ENCODE measurements at places on chromosomes 5 and 9. TPM values are rescaled to one million over a fixed set of nuclear protein-coding genes. Genes with fewer than 3 reads are reported as not detected.

Gene SPINK6
- total RNA-seq, result not detected

Gene SV2C
- total RNA-seq, result not detected

Gene ADRB2
- total RNA-seq, result 1.6 TPM

Gene PCDHGB5
- total RNA-seq, result 0.22 TPM

Gene SREK1
- 54.7 TPM for total RNA-seq

Gene ASTN2
- 4.8 TPM for total RNA-seq

Gene WNT8A
- not detected for total RNA-seq

Gene PCDHB5
- total RNA-seq, result not detected

Gene FUT7
- total RNA-seq, result 0.57 TPM

Gene TMEM174
- total RNA-seq, result not detected

Gene LPAR1
- not detected for total RNA-seq

Gene FANCG
- 95.4 TPM for total RNA-seq

Gene PCDHB12
- total RNA-seq, result not detected

GRCh38 chr5:26031481-26031880, 1006.9 kb downstream of the CDH9 start:
- DNase-seq, result no peak
- no peaks in the 10 kb centered on the region for H3K4me1 ChIP-seq
- H3K4me3 ChIP-seq, result no peak overlapping the region
- H3K36me3 ChIP-seq, result no peaks in the 10 kb centered on the region
- H3K27me3 ChIP-seq, result no peaks in the 10 kb centered on the region

GRCh38 chr5:25604681-25605080, 959.9 kb upstream of the CDH10 start:
- no peak overlapping the region for H3K27ac ChIP-seq
- no peak overlapping the region for H3K4me3 ChIP-seq
- H3K4me1 ChIP-seq, result no peaks in the 10 kb centered on the region

DNA sequence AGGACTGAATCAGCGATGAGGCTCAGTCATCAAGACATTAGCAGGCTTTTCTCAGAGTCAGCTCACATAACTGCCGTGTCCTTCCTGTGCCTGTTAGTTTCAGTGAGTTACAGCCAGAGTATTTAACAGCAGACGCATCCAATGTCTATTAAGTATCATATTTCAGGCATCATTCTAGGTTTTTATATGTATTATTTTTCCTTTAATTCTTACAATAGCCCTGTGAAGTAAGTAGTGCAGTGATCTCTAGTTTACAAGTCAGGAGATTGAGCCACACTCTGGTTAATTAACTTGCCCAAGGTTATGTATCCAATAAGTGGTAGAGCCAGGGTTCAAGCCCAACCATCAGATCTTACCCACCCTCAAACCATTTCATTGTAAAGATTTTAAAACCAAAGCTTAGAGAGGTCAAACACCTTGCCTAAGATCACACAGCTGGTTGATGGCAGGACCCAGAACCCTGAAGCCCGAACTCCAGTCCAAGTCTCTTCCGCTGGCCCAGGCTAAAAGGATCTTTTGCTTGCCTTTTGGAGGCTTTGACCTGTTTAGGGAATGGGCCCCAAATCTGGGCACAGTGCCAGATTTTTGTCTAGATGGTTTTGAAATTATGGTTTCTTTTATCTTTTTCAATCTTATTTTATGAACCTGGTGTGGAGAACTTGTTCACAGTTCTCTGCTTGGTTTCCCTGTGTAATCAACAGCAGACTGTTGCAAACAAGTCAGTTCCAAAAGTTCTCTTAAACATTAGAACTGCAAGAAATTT, 261.2 kb upstream of the CLINT1 start:
- H3K27me3 ChIP-seq, result no peaks in the 10 kb centered on the region
- no peak overlapping the region for H3K27ac ChIP-seq

DNA sequence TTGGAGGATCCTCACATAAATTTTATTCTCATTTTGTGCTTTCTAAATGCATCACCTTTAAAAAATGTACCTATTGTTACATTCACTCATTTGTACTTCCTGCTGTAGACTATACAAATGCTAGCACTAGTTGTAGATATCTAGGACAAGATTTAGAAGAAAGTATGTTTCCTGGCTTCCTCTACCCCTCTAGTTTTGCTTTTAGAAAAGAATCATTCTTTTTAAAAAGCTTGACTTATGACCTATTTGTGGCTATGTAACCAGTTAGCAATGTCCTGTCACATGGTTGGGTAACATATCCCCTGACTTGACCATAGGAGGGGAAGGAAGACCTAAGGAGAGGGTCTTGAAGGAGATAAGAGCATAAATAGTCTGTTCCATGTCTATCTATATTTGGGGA, 13.3 kb downstream of the CAMK4 start:
- no peaks in the 10 kb centered on the region for H3K36me3 ChIP-seq
- H3K4me3 ChIP-seq, result peak overlapping the region; percentile 35
- peak overlapping the region; percentile 2 for H3K27ac ChIP-seq
- peaks cover 97% of the 10 kb centered on the region for H3K4me1 ChIP-seq
- no peaks in the 10 kb centered on the region for H3K27me3 ChIP-seq
- no peak for DNase-seq

GRCh38 chr5:5755888-5756287, 333.4 kb downstream of the ICE1 start:
- H3K27ac ChIP-seq, result no peak overlapping the region
- no peaks in the 10 kb centered on the region for H3K36me3 ChIP-seq

DNA sequence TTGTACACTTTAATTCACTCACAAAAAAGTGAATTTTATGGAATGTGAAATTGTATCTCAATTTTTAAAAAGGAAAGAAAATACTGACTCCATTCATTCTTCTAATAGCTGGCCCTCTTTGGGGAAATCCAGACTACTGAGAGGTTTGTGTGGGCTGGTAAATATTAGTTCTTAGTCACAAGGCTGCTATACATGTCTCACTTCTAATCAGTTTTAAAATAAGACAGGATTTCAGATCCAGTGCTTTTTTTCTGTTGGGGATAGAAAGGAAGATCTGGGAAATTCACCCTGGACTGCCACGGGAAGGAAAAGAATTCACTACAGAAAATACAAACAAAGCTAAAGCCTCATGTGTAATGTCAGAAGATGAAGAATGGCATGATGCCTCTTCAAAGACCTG, 32.7 kb upstream of the ADAMTSL1 start:
- no peaks in the 10 kb centered on the region for H3K27me3 ChIP-seq
- no peak overlapping the region for H3K4me3 ChIP-seq
- H3K36me3 ChIP-seq, result no peaks in the 10 kb centered on the region
- no peaks in the 10 kb centered on the region for H3K4me1 ChIP-seq
- H3K27ac ChIP-seq, result no peak overlapping the region
- no peak for DNase-seq

GRCh38 chr9:136728548-136729123, 14.1 kb downstream of the LCN10 start:
- no peak for DNase-seq
- peaks cover 25% of the 10 kb centered on the region for H3K36me3 ChIP-seq
- H3K4me1 ChIP-seq, result peaks cover 28% of the 10 kb centered on the region
- no peaks in the 10 kb centered on the region for H3K27me3 ChIP-seq

- H3K27ac ChIP-seq, result no peak overlapping the region
- no peaks in the 10 kb centered on the region for H3K4me1 ChIP-seq
- H3K4me3 ChIP-seq, result no peak overlapping the region
These were observed 147.3 kb downstream of the FAM114A2 start for GRCh38 chr5:153891394-153891793.

DNA sequence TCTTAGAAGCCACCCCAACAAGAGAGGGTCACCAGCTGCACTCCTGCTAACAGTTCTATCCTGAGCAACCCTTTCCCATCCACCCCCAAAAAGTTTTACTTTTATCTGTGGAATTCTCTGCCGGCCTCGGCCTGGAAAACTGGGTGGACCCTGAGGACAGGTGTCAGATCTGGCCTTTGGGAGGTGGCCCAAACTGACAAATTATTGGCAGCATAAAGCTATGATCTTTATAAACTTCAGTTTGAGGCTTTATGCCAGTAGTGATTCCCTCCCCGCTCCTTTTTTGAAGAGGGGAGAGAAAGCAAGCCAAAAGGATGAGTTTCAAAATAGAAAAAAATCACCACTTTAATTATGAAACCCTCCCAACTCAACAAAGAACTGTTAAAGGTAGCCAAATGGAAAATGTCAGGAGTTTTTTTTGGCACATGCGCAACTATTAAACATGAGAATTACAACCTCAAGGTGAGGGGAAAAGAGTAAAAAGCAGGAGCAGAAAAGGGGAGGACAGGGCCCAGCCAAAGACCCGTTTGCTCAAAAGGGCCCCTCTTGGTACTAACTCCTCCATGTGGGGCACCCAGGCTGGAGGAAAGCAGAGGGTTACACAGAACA, 49.4 kb downstream of the FBXW11 start:
- no peak overlapping the region for H3K27ac ChIP-seq
- H3K36me3 ChIP-seq, result no peaks in the 10 kb centered on the region
- H3K4me3 ChIP-seq, result no peak overlapping the region

- H3K36me3 ChIP-seq, result no peaks in the 10 kb centered on the region
- no peak for DNase-seq
- no peaks in the 10 kb centered on the region for H3K4me1 ChIP-seq
- H3K4me3 ChIP-seq, result no peak overlapping the region
- no peak overlapping the region for H3K27ac ChIP-seq
These were observed 112.0 kb downstream of the TMEM174 start for GRCh38 chr5:73284985-73285384.

- H3K27me3 ChIP-seq, result no peaks in the 10 kb centered on the region
- no peaks in the 10 kb centered on the region for H3K36me3 ChIP-seq
- H3K27ac ChIP-seq, result no peak overlapping the region
- H3K4me1 ChIP-seq, result no peaks in the 10 kb centered on the region
- DNase-seq, result no peak
These were observed 60.2 kb downstream of the FEM1C start for GRCh38 chr5:115484368-115484767.

GRCh38 chr5:139369181-139369580, 13.9 kb downstream of the SLC23A1 start:
- peaks cover 25% of the 10 kb centered on the region for H3K36me3 ChIP-seq
- H3K27me3 ChIP-seq, result no peaks in the 10 kb centered on the region
- no peak overlapping the region for H3K4me3 ChIP-seq
- no peak overlapping the region for H3K27ac ChIP-seq
- no peak for DNase-seq
- H3K4me1 ChIP-seq, result no peaks in the 10 kb centered on the region

- no peak overlapping the region for H3K27ac ChIP-seq
- peaks cover 18% of the 10 kb centered on the region for H3K36me3 ChIP-seq
- no peaks in the 10 kb centered on the region for H3K27me3 ChIP-seq
- peaks cover 29% of the 10 kb centered on the region for H3K4me1 ChIP-seq
- DNase-seq, result no peak
- no peak overlapping the region for H3K4me3 ChIP-seq
These were observed 70.7 kb downstream of the LNPEP start for GRCh38 chr5:97006454-97007060.

GRCh38 chr5:77012601-77013000, 17.6 kb upstream of the AGGF1 start:
- no peaks in the 10 kb centered on the region for H3K27me3 ChIP-seq
- H3K4me3 ChIP-seq, result no peak overlapping the region
- no peaks in the 10 kb centered on the region for H3K4me1 ChIP-seq

- DNase-seq, result no peak
- no peak overlapping the region for H3K4me3 ChIP-seq
- H3K36me3 ChIP-seq, result no peaks in the 10 kb centered on the region
These were observed 92.9 kb downstream of the NDFIP1 start for GRCh38 chr5:142201471-142201887.

DNA sequence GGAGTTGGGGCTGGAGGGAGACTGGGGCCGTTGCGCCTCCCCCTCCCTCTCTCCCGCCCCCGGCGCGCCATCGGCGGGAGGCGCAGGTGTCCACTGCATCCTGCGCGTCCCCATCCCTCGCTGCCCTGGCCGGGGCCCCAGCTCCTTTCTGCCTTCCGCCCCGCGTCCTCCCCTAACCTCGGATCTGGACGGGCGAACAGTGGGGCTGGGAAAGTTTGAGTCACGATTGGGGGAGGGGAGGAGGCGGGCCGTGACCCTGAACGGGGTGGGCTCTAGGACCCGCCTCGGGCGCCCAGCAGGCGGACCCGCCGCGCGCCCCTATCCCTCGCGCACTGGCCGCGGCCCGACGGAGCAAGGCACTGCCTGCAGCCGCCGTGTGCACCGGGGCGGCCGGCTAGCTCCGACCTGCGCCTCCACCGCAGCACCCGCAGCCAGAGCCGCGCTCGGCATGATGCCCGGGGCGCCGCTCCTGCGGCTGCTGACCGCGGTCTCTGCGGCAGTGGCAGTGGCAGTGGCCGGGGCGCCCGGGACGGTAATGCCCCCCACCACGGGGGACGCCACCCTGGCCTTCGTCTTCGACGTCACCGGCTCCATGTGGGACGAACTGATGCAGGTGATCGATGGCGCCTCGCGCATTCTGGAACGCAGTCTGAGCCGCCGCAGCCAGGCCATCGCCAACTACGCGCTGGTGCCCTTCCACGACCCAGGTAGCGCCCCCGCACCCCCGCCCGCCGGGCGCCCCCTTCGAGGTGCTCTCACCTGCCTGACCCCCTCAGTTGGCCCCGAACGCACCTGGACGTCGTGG, at the start of gene HMCN2:
Gene HMCN2, plus strand, starts transcription at position 330 of the 805 bp plus-strand sequence. Its CDS starts 119 bp downstream, at position 449.
- peaks cover 33% of the 10 kb centered on the region for H3K27me3 ChIP-seq
- H3K27ac ChIP-seq, result no peak within 1 kb of the TSS
- H3K4me3 ChIP-seq, result no peak within 1 kb of the TSS
- H3K4me1 ChIP-seq, result no peaks in the 10 kb centered on the region

DNA sequence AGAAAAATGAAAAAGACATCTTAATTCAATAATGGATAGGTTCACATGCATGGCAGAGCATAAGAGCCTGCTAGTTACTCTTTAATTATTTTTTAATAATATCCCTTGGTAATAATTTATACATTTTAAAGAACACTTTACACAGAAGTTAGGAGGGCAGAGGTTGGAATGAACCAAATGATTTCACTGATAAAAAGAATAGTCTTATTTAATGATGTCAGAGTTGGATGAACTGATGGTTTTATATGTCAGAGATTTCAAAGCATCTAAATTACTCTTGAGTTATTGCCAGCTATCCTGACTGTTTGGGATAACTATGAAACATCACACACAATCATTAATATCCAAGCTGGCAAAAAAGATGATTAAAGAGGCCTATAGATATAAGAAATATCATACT, 244.8 kb downstream of the CSNK1G3 start:
- DNase-seq, result no peak
- no peak overlapping the region for H3K27ac ChIP-seq
- no peaks in the 10 kb centered on the region for H3K27me3 ChIP-seq
- no peak overlapping the region for H3K4me3 ChIP-seq
- no peaks in the 10 kb centered on the region for H3K4me1 ChIP-seq

DNA sequence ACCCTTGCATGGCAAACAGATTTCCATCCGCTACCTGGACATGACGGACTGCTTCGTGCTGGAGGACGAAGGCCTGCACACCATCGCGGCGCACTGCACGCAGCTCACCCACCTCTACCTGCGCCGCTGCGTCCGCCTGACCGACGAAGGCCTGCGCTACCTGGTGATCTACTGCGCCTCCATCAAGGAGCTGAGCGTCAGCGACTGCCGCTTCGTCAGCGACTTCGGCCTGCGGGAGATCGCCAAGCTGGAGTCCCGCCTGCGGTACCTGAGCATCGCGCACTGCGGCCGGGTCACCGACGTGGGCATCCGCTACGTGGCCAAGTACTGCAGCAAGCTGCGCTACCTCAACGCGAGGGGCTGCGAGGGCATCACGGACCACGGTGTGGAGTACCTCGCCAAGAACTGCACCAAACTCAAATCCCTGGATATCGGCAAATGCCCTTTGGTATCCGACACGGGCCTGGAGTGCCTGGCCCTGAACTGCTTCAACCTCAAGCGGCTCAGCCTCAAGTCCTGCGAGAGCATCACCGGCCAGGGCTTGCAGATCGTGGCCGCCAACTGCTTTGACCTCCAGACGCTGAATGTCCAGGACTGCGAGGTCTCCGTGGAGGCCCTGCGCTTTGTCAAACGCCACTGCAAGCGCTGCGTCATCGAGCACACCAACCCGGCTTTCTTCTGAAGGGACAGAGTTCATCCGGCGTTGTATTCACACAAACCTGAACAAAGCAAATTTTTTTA, 242.9 kb downstream of the MARCHF11 start:
- no peak overlapping the region for H3K4me3 ChIP-seq

All from CD8-positive, alpha-beta memory T cell (primary cell).